ENCODE measurements at places on chromosomes 1 and 21.

GRCh38 chr1:47664356-47664755 lies 226.5 kb downstream of the FOXD2 start:
- no peak for DNase-seq

GRCh38 chr1:75124510-75124909 lies 9.7 kb upstream of the LHX8 start:
- no peak for DNase-seq

GRCh38 chr1:58231204-58231603 lies 315.3 kb downstream of the OMA1 start:
- DNase-seq, result no peak

DNA sequence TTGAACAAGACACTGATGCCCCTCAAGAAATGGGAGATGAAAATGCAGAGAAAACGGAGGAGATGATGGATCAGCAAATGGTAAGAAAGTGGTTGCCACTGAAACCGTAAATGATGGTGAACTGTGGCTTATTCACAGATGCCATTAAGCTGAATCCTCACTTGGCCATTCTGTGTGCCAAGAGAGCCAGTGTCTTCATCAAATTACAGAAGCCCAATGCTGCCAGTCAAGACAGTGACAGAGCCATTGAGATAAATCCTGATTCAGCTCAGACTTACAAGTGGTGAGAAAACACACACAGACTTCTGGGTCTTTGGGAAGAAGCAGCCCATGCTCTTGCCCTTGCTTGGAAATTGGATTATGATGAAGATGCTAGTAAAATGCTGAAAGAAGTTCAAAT lies 52.5 kb downstream of the NBPF6 start:
- peak; percentile 87 for DNase-seq

DNA sequence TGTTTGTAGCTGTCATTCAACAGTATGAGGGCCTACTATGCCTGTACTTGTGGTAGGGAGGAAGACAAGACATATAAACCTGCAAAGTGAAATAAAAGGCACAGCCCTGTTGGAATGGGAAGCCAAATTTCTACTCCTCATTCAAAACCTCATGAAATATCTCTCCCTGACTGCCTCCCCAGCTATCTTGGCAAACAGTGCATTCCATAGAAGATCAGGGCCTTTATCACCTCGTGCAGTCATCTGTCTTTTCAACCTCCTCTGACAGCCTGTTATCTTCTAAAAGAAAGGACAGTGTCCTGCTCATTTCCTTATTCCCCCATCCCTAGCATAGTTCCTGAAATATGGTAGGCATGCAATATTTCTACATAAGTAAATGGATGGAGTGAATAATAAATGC lies 71.0 kb downstream of the SH3GLB1 start:
- DNase-seq, result no peak

- DNase-seq, result no peak
Measured at GRCh38 chr1:32496127-32496526, 31.3 kb downstream of the ZBTB8B start.

GRCh38 chr1:53729456-53730223 lies 9.3 kb downstream of the GLIS1 start:
- no peak for DNase-seq

DNA sequence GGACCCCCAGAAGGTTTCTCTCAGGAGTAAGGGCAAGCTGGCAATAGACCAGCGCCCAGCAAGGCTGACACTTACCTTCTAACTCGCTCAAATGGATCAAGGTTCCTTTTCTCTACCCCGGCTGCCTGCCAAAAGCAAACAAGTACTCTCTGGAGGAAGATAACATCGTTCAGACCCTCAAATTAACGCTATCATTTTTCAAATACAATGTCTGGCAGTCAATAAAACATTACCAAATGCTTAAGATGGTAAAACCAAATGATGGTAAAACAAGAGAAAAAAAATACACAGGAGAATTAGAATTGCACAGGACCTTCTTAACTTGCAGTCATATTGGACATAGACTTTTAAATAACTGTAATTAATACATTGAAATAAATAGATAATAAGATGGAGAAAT lies 148.1 kb downstream of the SPATA46 start:
- no peak for DNase-seq

DNA sequence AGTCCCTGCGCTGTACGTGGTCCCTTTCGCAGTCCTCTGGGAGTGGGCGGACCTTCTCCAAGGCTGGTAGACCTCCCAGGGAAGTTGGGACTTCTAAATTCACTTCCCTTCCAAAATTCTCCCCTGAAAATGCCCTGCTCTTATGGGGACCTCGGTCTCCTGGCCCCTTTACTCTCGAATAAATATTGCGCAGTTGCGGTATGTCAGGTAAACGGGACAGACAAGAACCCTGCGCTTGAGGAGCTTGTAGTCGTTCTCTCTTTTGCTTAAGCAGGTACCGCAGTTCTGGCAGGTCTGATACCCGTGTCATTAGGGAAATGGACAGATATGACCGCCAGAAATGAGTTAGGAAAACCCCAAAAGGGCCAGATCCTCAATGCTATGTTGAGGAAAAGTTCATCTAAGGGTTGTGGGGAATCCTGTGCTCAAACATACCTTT lies 561 bp downstream of the KIF2C start:
- no peak for DNase-seq

- DNase-seq, result no peak
Measured at GRCh38 chr1:87928623-87929022, 599.9 kb downstream of the LMO4 start.

GRCh38 chr1:25837262-25837875 lies 17.6 kb downstream of the MTFR1L start:
- DNase-seq, result no peak

- no peak for DNase-seq
Measured at GRCh38 chr1:165747632-165748447, 20.8 kb downstream of the TMCO1 start.

DNA sequence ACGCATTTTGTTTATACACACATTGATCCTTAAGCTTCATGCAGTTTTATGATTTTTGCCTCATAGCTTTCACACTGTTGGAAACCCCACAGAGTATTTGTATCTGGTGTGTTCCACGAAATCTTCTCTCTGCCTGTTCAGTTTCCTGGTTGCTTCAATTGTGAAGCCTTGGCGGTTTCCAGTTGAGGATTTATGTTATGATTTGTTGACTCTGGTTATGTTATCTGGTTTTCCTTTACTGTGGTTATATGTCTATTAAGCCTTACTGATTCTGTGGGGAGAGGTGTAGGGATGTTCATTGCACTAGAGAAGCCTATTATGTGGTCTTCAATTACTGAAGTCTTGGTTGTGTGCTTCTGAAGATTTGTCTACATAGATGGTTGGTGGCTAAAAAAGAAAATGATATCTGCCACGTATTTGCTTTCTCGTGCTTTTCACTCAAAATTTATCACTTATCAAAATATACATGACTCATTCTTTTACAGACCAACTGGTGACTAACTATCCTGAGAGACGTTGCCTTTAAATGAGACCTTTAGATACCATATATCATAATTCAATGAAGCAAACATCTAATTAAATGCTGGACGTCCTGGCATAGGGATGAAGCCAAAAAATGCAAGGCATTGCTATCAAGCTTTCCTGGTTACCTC lies 488.0 kb upstream of the B3GALT2 start:
- peak; percentile 31 for DNase-seq

DNA sequence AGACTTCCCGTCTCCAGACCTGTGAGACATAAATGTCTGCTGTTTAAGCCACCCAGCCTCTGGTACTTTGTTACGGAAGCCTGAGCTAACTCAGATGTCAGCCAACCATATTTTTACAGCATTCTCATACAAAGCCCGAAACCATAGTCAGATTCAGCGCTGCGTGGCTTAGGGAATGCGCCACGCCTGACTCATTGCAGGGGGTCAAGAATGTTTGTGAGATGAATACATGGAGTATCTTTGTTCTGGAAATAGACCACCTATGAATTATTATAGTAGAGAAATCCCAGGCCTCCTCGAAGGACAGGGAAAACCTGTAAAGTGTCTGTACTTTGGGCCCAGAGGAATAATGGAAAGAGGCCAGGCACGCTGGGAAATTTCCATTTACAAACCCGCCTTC lies 434.8 kb downstream of the CAMTA1 start:
- no peak for DNase-seq

GRCh38 chr1:33302325-33302724 lies 18.6 kb downstream of the A3GALT2 start:
- no peak for DNase-seq

DNA sequence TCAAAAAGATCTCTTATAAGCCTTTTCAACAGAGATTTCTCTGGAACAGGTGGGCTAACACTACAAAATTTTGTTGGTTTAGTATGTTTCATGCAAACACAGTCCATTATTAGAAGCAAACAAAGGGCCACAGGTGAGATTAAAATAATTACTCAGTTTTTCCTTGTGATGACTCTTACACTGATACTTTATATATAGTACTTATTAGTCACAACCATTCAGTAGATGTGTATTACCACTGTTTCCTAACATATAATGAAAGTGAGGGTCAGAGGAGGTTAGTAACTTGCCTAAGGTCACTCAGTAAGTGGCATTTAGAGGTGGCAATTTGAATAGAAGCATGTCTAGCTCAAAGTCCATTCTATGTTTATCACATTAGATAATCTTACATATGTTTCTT lies 44.2 kb downstream of the CYYR1 start:
- no peak for DNase-seq

DNA sequence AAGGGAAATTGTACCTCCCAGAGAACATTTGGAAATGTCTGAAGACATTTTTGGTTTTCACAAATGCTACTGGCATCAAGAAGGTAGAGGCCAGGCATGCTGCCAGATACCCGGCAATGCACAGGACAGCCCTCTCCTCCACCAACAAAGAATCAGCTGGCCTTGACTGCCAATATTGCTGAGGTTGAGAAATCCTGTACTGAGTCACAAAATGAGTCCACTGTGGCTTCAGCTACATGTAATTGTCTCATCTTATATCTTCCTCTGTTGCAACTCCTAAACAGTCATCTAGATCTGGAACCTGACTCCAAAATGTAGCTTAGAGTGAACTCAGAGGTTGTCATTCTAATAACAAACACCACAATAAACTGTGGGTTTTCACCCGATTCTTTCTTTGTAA lies 327.5 kb upstream of the POGK start:
- no peak for DNase-seq

GRCh38 chr1:84344286-84344685 lies 42.8 kb downstream of the SAMD13 start:
- DNase-seq, result no peak

GRCh38 chr1:229440851-229441537 lies 7.1 kb upstream of the ACTA1 start:
- DNase-seq, result peak; percentile 15

- peak; percentile 73 for DNase-seq
Measured at GRCh38 chr21:33011462-33011861, 14.3 kb upstream of the OLIG2 start.

- peak; percentile 74 for DNase-seq
Measured at GRCh38 chr1:75765697-75766355, 20.2 kb upstream of the RABGGTB start.

DNA sequence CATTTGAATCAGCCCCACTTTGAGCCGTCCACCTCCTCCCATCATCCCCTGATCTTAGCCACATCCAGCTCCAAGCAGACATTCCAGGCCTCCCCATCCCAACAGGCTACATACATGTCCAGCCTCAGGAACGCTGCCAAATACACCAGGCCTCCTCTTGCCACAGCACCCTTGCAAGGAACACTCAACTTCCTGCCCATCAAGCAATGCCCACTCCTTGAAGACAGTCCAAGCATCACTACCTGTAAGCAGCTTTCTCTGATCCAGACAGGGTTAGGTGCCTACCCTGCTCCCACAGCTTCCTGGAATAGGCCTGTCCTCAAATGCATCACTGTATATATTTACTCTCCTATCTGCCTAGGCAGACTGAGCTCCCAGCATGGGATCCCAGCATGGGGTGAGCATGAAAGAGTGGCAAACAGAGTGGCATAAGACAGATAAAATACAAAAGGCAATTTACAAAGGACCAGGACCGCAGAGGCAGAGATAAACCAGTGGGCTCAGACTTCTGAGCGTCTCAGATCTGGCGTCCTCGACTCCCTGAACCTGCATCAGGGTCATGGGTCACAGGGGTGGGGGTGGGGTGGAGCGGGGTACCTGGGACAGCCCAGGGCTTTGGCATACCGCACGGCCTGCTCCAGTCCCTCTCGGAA lies 816 bp downstream of the HYI start:
- peak; percentile 73 for DNase-seq

GRCh38 chr1:98764485-98764884 lies 103.0 kb downstream of the SNX7 start:
- no peak for DNase-seq

GRCh38 chr1:182762536-182762935 lies 27.0 kb upstream of the NPL start:
- no peak for DNase-seq

DNA sequence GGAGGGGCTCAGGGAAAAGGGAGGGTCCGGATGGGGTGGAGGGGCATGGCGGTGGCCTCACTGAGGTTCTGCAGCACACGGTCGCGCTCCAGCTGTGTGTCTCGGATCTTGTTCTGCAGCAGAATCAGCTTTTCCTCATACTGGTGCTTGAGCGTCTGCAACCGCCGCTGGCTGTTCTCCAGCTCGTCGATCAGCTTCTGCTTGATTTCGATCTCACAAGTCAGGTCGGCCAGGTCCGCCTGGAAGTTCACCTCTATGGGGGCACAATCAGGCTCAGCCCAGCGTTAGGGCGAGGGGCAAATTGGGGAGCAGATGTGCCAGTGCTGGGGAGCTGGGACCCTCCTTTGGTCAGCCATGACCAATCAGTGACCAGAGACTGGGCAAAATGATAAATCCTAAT lies 25.2 kb downstream of the KIF21B start:
- DNase-seq, result no peak

DNA sequence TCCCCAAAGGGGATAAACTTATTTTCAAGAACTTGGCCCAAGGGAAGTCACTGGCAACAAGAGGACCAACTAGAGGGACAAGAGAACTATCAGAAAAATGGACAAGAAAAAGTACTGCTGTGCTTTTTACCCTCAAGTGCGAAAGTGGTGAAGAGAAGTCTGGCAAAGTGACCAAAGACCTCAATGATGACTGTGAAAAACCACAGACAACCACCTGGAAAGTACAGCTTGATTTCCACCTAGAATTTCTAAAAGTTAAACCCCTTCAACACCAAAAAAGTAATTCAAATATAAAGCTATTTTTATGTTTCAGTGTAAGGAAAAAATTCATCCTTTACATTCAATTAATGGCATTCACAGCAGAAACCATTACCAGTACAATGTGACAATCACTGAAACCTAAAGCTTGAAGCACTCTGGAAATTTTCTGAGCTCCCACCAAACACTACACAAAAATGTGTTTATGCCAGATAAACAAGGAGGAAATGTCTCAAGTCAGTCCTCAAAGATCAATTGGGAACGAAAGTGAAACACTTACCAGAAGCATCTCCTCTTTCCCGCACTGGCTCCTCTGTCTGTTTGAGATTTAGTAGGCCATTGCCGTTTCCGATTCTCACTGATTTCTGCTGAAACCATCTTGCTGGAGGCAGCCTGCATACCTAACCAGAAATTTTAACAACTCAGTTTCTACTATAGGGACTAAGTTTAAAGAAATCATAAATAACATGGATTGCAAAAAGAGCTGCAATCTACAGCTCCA lies 8.3 kb downstream of the SDE2 start:
- no peak for DNase-seq

DNA sequence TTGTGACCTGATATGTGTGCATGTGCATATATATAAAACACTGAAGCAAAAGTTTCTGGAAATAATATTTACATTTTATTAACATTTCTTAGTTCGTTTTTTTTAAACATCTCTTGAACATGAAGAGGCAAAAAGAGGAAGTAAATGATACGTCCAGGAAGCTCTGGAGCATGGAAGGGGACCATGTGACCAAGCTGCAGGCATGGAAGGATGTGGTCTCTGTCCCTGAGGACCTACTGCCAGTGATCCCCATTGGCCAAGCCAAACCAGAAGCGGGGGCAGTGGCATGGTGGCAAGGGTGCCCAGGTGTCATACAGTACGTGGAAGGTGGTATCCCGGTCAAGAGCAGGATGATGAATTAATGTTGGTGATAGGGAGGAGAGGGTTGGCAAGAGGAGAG lies 268.3 kb upstream of the PROX1 start:
- no peak for DNase-seq

All from HS-27A (cell line).